ENCODE measurements at places on chromosomes 2 and 18. TPM values are rescaled to one million over a fixed set of nuclear protein-coding genes. Genes with fewer than 3 reads are reported as not detected.

- H3K36me3 ChIP-seq, result no peaks in the 10 kb centered on the region
Measured at GRCh38 chr2:85760371-85760770, 6.6 kb downstream of the ATOH8 start.

DNA sequence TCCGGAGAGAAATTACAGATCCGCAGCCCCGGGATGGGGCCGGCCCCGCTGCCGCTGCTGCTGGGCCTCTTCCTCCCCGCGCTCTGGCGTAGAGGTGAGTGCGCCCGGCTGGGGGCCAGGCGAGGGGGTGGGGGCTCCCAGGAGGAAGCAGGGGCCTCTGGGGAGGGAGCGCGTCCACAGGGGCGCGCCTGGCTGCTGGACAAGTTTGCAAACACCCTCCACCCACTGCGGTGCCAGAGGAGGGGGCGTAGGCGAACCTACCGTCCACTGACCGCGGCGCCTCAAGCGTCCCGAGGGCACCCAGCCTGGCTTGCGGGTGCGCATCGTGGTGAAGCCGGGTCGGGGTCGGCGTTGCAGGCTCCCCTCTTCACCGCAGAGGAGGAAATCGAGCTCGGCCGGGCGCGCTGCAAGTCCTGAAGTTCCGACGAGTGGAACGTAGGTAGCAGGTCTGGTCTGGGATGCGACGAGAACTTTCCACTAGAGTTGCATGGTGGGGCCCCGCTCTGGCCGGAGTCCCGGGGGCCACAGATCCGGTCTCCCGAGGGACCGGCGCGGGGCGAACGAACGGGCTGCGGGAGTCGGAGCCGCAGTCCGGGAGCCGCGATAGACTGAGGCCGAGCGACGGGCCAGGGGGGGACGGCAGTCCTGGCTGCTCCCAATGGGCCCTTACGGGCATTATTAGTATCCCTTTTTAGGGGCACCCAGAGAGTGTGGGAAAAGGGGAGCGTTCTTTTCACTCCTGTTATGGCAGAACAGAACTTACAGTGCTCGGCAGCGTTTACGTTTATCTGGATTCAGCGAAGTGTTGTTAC lies 502 bp downstream of the MERTK start:
- peaks cover 14% of the 10 kb centered on the region for H3K4me1 ChIP-seq
- no peaks in the 10 kb centered on the region for H3K36me3 ChIP-seq

GRCh38 chr18:37395138-37395537 lies 170.5 kb downstream of the CELF4 start:
- no peaks in the 10 kb centered on the region for H3K4me1 ChIP-seq
- no peak for DNase-seq
- H3K36me3 ChIP-seq, result no peaks in the 10 kb centered on the region

DNA sequence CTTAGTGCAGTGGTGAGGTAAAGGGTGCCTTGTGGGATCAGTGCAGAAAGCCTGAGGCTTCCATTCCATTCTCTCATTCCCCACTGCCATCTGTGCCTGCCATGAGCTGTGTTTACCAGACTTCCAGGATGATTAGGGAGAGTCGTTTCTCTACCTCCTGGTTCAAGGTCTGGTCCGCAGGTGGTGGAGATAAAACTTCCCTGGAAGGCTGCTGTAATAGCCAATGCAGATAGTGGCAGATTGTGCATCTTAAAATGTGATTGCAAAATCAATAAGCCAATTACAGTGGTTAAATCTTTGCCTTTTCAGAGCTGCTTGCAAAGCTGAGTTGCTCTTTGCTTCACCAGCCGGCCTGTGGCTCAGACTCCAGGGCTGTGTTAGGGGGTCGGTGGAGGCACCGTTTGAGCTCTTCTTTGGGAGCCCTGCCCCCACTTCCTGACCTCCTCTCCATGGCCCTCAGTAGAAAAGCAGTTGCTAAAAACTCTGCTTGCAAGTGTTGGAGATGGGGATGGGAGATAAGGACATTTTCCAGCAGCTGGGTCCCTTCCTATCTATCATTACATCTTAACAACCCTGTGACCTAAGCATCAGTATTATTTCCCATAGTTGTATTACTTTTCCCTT lies 95.2 kb upstream of the HS6ST1 start:
- H3K27ac ChIP-seq, result no peak overlapping the region
- H3K27me3 ChIP-seq, result no peaks in the 10 kb centered on the region
- H3K4me3 ChIP-seq, result no peak overlapping the region
- H3K4me1 ChIP-seq, result no peaks in the 10 kb centered on the region
- no peak for DNase-seq

DNA sequence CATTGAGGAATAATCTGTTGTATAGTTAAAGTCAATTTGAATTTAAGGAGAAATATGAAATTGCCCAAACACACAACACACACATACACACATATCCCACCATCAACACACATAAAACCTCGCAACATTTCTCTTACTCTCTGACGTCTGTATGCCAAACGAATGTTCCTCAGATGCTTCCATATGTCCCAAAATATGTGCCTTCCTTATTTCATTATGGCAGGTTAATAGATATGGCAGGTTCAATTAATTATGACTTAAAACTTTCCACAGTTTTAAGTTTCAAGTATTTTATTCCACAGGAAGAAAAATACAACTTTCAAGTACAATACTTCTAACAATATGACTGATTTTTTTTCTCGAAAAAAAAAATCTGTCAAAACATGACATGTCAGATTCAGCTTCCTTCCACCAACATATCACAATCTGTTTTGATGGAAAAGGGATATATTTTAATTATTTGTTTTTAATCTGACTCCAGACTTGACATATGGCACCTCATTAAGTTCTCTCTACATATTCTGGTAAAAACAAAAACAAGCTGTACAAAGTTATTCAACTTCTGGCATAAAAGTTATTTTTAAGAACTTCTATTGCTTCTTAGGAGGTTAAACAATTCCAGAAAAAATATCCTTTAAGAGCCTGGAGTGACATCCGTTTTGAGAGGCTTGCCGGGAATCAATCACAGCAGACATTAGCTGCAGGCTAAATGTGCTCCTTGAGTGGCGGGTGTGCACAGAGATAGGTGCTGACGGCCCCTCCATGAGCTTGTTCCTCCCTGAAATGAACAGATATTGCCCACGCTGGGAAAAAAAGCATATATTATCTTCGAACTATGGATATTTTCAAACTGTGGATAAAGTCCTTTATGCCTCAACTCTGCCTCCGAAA lies 812.7 kb downstream of the DCDC2C start:
- H3K36me3 ChIP-seq, result no peaks in the 10 kb centered on the region
- no peak for DNase-seq
- H3K27me3 ChIP-seq, result no peaks in the 10 kb centered on the region
- no peaks in the 10 kb centered on the region for H3K4me1 ChIP-seq

- H3K36me3 ChIP-seq, result no peaks in the 10 kb centered on the region
- peaks cover 16% of the 10 kb centered on the region for H3K4me1 ChIP-seq
- H3K27ac ChIP-seq, result no peak overlapping the region
- peaks cover 3% of the 10 kb centered on the region for H3K27me3 ChIP-seq
Measured at GRCh38 chr18:45658756-45659155, 43.5 kb downstream of the SLC14A2 start.

- H3K4me1 ChIP-seq, result no peaks in the 10 kb centered on the region
- H3K36me3 ChIP-seq, result no peaks in the 10 kb centered on the region
- no peak overlapping the region for H3K27ac ChIP-seq
- DNase-seq, result no peak
- H3K4me3 ChIP-seq, result no peak overlapping the region
- peaks cover 42% of the 10 kb centered on the region for H3K27me3 ChIP-seq
Measured at GRCh38 chr2:173062801-173063200, 12.8 kb upstream of the MAP3K20 start.

- no peaks in the 10 kb centered on the region for H3K27me3 ChIP-seq
- no peaks in the 10 kb centered on the region for H3K4me1 ChIP-seq
- DNase-seq, result no peak
Measured at GRCh38 chr2:159571540-159572260, 44.6 kb downstream of the BAZ2B start.

GRCh38 chr2:35160871-35161270 lies 1194.7 kb upstream of the CRIM1 start:
- H3K36me3 ChIP-seq, result no peaks in the 10 kb centered on the region
- no peak for DNase-seq
- H3K27me3 ChIP-seq, result no peaks in the 10 kb centered on the region
- H3K27ac ChIP-seq, result no peak overlapping the region
- no peaks in the 10 kb centered on the region for H3K4me1 ChIP-seq

DNA sequence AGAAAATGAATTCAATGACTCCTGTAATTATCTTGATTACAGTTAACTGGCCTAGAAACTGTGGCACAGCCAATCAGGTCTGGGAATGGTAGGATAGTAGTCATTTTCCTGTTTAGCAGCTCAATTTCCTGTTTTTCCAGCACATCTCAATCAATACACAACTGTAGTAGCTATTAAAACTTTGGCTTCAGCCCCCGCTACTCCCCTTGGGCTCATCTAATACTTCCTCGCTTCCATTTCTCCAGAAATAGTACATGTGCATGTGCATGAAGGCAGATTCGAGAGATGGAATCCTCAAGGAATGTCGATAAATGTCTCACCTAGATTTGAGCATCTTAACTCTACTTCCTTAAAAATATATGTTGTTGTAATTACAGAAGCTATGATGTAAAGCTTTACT lies 9.7 kb downstream of the COBLL1 start:
- no peaks in the 10 kb centered on the region for H3K27me3 ChIP-seq
- H3K4me1 ChIP-seq, result no peaks in the 10 kb centered on the region
- no peak for DNase-seq
- H3K36me3 ChIP-seq, result no peaks in the 10 kb centered on the region
- H3K27ac ChIP-seq, result no peak overlapping the region

- H3K36me3 ChIP-seq, result no peaks in the 10 kb centered on the region
- no peak overlapping the region for H3K4me3 ChIP-seq
- H3K27me3 ChIP-seq, result no peaks in the 10 kb centered on the region
- H3K27ac ChIP-seq, result no peak overlapping the region
- H3K4me1 ChIP-seq, result no peaks in the 10 kb centered on the region
Measured at GRCh38 chr18:37285825-37286224, 279.8 kb downstream of the CELF4 start.

DNA sequence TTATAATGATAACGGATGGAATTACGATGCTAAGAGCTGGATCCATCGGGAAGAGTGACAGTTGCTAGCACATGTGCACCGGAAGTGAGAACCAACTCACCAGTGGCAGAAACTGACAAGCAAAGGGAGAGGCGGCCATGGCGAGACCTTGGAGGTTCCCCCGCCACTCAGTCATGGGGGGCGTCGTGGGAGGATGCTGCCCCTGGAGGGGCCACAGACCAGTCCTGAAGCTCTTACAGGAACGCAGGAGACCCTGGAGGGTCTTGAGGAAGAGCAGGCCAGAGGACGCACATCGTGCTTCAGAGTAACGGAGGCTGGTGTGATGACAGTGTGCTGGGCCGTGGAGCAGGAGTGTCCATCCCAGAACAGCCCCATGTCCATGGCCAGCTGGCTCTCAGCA lies 53.1 kb upstream of the KCNG2 start:
- peaks cover 67% of the 10 kb centered on the region for H3K36me3 ChIP-seq
- no peaks in the 10 kb centered on the region for H3K4me1 ChIP-seq
- no peak for DNase-seq
- H3K27me3 ChIP-seq, result no peaks in the 10 kb centered on the region
- no peak overlapping the region for H3K27ac ChIP-seq

DNA sequence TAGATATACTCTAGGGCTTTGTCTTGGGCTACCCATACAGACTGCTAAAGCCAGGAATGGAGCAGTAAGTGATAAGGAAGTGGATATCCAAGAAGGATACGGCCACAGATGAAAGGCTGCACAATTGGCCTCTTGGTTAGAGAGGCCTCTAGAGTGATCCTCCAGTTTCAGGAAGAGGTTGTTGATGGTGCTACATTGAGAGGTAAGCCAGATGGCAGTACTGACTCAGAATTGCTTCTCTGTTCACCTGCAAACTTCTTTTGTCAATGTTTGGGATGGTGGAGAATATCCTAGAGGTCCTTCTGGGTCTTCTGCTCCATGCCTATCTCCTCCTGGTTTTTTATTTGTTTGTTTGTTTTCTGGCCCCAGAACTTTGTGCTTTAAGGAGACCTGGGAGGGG lies 226.8 kb upstream of the LRRTM1 start:
- no peak overlapping the region for H3K4me3 ChIP-seq
- H3K4me1 ChIP-seq, result no peaks in the 10 kb centered on the region
- no peaks in the 10 kb centered on the region for H3K36me3 ChIP-seq
- no peaks in the 10 kb centered on the region for H3K27me3 ChIP-seq

DNA sequence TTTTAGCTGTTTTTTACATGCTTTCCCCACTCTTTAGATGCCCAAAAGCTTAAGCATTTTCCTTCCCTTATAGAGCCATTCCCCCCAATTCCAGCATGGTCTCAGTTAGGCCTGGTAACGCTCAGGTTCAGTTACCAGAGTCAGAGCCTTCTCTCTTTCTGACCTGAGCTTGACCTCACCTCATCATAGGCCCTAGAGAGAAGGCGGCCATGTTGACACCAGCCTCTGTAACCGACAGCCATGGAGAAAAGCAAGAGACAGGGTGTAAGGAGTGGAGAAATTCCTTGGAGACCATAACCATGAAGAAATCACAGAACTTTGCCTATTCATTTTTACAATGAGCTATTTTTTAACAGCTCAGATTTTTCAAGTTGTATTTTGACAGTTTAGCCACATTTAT lies 99.4 kb downstream of the RTN4 start:
- DNase-seq, result no peak
- H3K27ac ChIP-seq, result no peak overlapping the region
- no peaks in the 10 kb centered on the region for H3K27me3 ChIP-seq
- peaks cover 8% of the 10 kb centered on the region for H3K4me1 ChIP-seq
- no peak overlapping the region for H3K4me3 ChIP-seq

DNA sequence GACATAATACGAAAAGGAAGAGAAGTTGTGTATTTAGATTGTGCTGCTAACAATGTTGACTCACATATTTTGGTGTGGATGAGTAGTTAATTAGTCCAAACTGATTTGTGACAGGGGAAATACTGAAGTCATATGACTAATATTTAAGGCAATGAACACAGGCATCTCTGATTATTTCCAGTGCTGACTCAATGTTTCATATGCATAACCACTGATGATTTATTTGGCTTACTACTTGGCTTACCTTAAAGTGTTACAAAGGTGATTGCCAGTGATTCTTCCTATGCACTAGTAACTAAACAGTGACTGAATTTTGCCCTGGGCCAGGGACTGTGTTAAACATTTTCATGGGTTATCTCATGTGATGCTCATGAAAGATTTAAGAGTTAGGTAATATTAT lies 722.6 kb downstream of the METTL4 start:
- no peak overlapping the region for H3K27ac ChIP-seq
- no peaks in the 10 kb centered on the region for H3K36me3 ChIP-seq
- H3K4me1 ChIP-seq, result peaks cover 3% of the 10 kb centered on the region
- DNase-seq, result no peak

DNA sequence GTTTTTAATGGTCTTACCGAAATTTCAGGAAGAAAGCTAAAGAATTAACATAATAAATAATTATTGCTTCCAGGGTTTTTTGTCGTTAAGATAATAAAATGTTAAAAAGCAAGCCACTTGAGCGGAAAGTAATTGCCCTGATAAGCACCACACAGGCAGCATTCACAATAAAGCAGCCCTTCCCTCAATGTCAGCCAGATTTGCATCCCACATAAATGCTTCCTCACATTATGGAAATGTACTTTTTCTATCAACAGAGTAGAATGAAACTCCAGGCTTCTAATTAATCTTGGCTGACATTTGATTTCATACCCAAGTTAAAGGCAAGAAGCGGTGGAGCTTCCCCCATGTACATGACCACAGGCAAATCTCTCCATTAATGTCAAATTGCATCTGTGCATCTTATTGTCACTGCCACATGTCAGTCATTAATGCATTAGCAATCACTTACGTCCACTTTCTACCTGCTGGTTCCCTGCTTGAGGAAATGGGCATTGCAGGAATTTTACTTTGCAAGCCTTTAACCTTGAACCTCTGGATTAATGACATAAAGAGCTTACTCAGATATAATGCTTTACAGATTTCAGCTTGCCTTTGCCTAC lies 26.2 kb downstream of the PTPRM start:
- no peak for DNase-seq
- H3K27me3 ChIP-seq, result no peaks in the 10 kb centered on the region
- no peaks in the 10 kb centered on the region for H3K36me3 ChIP-seq
- H3K4me3 ChIP-seq, result no peak overlapping the region
- no peaks in the 10 kb centered on the region for H3K4me1 ChIP-seq

The GALNT14 gene
- not detected for total RNA-seq

The KLHL30 gene
- total RNA-seq, result not detected

The LINC00305 gene
- total RNA-seq, result not detected

The TTN gene
- total RNA-seq, result 2.3 TPM

The ATP8B1 gene
- not detected for total RNA-seq
